ENCODE measurements at places on chromosomes 5 and 9.

GRCh38 chr5:160185626-160186360 lies 43.5 kb upstream of the FABP6 start:
- DNase-seq: no peak

DNA sequence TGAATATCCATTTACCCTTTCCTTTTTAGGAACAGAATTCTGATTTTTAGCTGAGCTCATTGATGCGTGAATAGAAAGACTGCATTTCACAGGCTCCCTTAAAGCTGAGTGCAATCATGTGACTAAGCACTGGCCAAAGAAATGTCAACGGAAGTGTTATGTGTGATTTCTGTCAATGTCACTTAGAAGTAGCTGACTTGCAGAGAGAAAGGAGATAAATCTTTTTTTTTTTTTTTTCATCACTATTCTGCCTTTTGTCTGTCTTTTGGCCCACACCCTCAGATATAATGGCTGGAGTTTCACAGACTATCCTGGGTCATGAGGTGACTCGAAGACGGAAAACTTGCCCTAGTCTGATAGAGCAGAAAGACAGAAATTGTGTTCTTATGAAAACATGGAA lies 39.3 kb upstream of the SLC27A6 start:
- DNase-seq: no peak

GRCh38 chr9:106334081-106334480 lies 528.9 kb upstream of the ZNF462 start:
- DNase-seq: no peak

DNA sequence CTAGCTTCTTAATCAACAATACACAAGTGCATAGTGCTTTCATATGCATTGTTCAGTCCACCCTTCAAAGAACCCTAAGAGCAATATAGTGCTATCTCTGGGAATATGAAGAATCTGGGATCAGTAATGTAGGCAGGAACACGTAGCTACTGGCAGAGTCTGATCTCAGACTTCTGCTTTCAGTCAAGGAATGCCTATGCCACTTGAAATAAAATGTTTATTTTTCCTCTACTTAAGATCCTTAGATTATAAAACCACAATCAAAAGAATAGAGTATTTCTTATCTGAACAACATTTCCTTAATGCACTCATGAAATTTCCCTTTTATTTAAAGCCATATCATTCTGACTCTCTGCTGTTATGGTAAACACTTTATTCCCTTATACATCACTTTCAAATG lies 1407.8 kb upstream of the C9orf72 start:
- no peak for DNase-seq

DNA sequence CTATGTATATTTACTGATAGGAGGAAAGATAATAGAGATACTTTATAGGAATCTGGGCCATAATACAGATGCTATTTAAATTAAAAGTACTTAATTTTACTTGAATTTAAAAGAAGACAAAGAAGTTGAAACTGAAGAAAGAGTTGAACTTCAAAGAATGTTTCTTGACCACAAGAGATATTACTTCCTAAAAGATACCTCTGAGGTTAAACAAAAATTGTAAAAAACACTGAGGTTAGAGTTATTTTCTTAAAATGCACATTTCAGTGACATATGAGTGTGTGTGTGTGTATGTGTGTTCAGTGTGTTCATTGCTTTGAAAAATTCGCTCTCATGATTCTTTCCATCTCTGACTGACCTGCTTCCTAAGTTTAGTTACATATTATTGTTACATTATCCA lies 3.5 kb upstream of the SEPTIN8 start:
- DNase-seq: no peak

- DNase-seq: peak; percentile 73
These were observed 57.9 kb downstream of the DOCK8 start for GRCh38 chr9:272251-273213.

DNA sequence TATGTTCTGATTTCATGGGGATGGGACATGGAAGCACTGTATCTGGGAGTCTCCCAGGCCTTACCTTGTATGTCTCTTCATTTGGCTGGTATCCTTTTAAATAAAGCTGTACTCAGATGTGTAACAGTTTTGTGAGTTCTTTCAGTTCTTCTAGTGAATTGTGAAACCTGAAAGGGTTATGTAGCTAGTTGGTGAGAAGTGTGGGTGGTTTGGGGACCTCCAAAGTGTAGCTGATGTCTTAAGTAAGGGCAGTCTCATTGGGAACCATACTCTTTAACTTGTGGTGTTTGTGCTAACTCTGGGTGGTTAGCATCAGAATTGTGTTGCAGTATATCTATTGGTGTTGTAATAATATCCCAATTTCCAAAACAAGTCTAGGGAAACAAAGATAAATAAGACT lies 166.9 kb upstream of the CCNH start:
- DNase-seq: no peak

DNA sequence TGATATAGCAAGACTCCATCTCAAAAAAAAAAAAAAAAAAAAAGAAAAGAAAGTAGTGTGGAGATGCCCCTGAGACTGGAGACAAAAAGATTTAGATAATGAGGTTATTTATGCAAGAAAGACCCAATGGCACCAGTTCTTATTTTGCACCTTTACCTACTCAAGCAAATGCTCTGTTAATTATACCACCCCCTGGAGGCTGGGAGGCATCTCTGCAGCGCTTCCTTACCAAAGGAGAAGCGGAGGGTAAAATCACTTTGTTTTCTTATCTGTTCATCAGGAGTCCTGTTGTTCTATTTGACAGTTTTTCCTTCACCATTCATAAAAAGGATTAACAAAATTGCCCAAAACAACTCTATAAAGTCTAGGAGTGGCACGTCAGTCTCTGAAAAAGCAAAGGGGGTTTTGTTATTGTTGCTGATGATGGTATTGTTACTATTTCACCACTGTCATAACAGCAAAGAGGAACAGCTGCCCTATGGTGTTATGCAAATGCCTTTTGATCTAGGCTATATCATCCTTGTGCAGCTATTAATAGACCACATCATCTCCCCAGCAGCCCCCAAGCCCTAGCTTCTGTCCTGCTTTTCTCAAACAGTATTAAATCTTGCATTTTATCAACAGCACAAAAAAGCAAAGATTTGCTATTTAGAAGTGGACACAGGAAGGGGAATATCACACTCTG lies 174.0 kb downstream of the PALM2AKAP2 start:
- no peak for DNase-seq

DNA sequence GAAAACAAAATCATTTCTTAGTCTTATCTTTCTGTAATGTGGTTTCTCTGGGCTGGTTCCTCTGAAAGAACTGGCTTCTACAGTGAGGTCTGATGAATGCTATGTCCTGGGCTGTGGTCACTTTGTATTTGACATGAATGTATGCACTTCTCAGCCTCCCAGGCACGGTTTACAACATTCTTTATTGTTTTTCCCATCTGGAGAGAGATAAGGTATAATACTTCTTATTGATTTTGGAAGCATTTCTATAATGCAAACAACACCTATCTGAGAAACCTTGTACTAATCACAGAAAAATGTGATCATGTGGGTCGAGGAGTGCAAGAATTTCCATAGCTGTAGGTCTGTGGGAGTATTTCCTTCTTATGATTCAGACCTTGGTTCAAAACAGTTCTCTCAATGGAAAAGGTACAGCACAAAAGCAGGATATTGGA lies 46.9 kb downstream of the ACTBL2 start:
- DNase-seq: no peak

GRCh38 chr9:91902475-91903125 lies 47.4 kb downstream of the ROR2 start:
- DNase-seq: no peak

Data from stimulated activated CD4-positive, alpha-beta T cell treated with anti-CD3 and anti-CD28 coated beads, Interleukin-2, amount 100 ng/mL, for 24 hours (primary cell).